Activated T-cell treated with anti-CD3 and anti-CD28 coated beads for 4 hours (primary cell): ENCODE measurements at places on chromosomes 16 and 17.

DNA sequence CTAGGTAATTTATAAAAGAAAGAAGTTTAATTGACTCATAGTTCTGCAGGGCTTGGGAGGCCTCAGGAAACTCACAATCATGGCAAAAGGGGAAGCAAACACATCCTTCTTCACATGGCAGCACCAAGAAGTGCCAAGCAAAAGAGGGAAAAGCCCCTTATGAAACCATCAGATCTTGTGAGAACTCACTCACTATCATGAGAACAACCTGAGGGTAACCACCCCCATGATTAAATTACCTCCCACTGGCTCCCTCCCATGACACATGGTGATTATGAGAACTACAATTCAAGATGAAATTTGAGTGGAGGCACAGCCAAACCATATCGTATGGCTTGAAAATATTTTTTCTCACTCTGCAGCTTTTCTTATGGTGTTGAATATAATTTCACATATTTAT is 151.7 kb downstream of the ANKFN1 start:
- no peak for DNase-seq

DNA sequence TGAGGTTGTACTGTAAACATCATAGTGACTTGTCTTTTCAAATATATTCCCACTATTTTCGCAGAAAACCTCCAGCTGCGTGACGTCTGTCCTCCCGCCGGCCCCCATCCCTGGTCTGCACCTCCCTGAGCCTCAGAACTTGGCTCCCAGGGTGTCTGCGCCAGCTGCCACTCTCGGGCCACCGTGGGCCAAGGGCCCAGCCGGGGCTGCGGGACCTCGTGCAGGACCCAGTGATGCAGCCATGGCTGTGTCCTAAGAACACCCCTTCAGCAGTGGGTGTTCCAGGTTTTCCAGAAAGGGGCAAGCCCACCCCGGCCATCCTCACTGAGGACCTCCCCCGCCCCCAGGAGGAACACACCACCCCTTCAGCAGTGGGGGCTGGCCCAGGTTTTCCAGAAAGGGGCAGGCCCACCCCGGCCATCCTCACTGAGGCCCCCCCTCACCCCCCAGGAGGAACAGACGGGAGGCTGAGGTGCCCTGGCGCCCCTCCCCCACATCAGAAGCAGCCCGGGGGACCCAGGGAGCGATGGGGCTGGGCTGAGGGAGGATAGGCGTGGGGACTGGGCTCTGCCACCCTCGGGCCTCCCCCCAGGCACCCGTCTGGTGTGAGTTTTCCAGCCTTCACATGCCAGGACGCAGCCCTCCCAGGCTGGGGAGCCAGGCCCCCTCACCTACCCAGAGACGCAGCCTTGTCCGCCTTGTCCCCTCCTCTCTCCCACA is 12.2 kb upstream of the ZFPM1 start:
- DNase-seq, result no peak

DNA sequence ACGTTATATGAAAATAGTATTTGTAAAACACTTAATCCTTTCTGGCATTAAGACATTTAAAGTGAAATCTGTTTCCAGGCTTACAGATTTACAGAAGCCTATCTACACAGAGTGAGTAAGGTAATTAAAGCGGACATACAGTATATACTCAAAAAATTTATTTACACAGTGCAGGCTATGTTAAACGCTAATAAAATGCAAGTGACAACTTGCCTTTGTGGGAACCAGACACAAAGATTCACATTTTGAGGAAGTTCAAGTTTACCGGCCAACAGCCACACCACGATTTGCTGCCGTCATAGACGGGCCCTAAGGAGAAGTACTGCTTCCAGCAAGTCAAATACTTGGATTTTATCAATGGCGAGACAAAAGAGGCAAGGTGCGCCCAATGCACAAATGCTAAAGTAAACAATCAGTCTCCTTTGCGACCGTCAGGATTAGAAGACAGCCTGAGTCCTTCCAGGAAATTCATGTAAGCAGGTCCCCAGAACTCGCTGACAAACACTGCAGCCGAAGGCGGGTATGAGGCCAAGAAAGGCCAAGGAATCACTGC is 801 bp downstream of the VPS35 start:
- no peak for DNase-seq

DNA sequence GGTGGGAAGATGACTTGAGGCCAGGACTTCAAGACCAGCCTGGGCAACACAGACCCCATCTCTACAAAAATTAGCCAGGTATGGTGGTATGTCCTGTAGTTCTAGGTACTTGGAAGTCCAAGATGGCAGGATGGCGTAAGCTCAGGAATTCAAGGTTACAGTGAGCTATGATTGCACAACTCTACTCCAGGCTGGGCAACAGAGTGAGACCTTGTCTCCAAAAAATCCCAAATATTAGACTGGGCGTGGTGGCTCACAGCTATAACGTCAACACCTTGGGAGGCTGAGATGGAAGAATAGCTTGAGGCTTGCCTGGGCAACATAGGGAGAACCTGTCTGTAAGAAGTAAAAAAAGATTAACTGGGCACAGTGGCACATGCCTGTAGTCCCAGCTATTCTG is 30.8 kb downstream of the SUZ12 start:
- DNase-seq, result no peak

GRCh38 chr16:65665586-65665985 is 543.7 kb upstream of the CDH11 start:
- DNase-seq, result no peak

DNA sequence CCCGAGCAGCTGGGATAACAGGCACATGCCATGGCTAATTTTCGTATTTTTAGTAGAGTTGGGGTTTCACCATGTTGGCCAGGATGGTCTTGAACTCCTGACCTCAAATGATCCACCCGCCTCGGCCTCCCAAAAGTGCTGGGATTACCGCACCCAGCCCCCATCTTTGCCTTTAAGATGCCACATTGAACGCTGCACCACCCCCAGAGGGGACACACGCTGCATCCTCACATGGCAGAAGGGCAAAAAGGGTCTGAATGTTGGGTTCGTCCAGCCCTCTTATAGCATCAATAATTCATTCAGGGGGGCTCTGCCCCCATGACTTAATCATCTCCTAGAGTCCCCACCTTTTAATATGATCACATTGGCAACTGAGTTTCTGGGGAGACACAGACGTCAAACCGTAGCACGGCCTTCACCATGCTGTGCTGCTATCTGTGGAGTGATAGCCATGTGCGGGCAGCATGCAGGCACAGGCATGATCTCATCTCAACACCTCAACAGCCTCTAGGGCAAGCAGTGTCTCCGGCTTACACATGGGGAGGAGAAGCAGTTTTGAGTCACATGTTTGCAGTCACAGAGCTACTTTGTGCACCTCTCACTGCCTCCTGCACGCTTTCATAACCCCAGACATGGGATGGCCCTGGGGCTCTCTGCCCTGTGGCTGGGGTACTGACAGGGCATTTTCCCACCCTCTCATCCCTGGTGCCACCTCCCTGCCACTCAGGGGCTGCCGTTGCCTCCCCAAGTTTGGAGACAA is 30.0 kb downstream of the IL21R start:
- no peak for DNase-seq

DNA sequence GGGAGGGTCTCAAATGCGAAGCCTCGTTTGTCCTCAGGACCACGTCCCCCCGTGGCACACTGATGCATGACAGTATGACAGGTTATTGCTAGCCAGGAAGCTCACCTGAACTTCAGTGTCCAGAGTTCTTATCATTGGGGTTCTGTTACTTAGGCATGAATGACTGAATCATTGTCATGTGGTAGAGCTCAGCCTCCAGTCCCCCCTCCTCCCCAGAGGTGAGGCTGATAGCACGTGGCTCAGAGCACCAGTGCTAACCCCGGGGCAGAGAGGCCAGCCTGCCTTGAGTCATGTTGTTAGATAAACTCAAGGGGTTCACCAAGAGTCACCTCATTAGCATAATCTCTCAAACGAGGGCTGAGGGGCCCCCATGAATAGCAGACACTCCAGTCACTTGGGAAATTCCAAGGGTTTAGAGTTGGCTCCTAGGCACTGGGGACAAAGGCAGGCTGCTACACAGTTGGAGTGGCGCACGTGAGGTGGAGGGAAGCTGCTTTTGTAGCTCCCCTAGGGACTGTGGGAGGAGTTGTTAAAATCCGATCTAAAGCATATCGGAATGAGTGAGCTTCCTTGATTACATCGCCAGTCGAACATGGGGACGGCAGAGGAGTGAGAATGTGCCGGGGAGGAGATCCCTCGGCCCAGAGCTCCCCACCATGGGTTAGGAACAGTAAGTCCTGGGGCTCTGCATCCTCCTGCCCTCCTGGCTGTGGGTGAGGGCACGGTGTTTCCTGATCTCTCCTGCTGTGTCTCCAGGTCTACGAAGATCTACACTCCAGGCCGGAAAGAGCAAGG is 18.2 kb downstream of the DHX38 start:
- DNase-seq, result no peak

DNA sequence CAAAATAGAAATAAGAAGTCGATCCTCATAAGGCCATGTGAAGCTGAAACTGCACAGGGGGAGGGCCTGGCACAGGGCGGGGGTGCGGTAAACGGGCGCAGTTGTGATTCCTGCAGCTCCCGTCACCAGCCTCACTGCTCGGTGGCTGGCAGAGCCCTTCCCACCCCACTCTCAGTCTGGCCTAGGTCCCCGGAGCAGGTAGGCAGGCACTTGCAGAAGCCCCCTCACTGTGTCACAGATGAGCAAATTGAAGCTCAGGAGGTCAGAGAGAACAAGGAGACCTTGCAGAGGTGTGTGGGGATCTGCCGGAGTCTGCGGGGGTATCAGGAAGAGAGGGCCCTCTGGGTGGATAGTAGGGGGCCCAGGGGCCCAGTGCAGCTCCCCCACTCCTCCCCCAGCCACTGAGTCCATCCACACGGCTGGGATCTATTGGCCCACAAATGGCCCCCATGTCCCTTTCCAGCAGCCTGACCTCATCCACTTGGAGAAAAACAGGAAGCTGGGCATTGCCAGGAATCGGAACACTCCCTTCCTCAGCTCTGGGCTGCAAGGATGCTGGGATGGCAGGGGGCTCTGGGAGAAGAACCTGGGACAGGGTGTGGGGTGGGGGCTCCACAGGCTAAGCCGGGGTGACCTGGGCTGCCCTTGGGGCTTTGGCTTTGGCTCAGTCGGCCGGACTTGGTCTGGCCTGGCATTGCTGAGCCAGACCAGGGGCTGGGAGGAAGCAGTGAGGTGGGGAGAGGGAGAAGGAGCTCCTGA is 21.4 kb upstream of the MAP3K14 start:
- no peak for DNase-seq

DNA sequence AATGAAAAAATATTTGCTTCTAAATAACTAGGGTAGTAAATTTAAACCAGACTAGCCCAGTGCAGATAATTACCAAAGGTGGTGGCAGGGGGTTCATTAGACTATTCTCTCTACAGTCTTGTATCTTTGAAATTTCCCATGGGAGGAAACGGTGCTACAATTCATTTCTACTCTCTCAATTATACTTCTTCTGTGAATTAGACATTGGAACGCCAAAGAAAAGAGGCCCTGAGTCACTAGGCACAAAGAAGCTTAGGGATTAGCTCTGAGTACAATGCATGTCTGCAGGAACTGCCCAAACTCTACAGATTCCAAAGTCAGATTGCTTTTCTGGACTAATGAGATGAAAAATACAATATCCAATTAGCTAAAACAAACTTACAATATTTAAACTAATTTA is 30.7 kb upstream of the ARL6IP1 start:
- no peak for DNase-seq

DNA sequence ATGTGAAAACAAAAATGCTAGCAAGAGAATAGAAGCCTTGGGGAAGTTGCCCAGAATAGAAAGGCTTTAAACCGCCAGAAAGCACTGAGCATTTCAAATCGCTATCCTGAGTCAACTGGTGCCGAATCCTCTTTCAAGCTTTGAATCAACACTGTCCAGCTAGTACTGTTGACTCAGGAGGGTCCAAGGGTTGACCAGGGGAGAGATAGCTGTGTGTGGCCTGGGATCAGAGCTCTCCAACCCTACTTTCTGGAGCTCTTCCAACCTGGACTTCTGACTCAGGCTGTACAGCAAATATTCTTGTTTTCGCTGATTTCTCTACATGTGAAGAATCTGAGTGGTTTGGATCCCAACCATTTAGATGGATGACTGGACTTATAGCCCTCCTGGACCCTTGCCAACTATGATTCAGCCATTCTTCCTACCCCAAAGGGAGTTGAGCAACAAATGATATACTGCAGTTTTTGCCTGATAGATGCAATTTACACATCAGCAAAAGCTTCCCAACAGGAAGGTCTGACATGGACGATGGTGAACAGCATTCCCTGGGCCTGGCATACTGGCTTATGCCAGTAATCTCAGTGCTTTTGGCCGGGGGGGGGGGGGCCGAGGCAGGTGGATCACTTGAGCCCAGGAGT is 154.0 kb upstream of the SDK2 start:
- no peak for DNase-seq

GRCh38 chr17:50841277-50841948 is 6.0 kb downstream of the WFIKKN2 start:
- no peak for DNase-seq

DNA sequence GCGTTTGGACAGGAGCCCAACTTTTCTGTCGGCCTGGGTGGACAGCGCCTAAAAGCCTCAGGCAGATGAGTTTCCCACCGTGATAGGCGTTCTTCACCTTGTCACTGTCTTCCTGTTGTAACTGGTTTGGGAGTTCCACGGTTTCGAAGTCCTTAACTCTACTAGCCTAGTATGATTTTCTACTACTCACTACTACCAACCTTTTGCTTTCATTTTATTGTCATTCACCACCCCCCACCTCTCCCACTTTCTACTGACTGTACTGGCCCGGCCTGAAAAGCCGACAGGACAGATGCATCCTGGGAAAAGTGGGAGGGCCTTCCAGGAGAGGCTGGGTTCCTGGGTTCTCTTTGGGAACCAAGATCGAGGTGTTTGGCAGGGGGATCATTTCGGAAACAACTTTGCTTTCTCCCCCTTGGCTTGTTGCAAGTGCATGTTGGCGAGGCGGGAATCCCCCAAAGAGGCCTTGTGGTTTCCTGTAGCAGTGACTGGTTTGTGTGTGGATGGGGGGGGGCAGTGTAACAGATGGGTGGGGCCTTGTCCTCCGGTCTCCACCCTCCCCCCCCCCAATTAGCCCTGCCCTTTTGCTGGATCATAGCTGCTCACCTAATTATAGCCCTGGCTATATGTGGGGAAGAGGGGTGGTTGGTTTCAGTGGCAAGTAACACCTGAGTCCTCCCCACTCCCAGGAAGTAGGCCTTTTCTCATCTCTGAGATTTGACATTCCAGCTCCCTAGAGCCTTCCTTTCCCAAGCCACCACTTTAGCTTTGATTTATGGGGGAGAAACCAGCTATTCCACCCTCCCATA is 1.4 kb downstream of the EIF5A start:
- peak; percentile 83 for DNase-seq

DNA sequence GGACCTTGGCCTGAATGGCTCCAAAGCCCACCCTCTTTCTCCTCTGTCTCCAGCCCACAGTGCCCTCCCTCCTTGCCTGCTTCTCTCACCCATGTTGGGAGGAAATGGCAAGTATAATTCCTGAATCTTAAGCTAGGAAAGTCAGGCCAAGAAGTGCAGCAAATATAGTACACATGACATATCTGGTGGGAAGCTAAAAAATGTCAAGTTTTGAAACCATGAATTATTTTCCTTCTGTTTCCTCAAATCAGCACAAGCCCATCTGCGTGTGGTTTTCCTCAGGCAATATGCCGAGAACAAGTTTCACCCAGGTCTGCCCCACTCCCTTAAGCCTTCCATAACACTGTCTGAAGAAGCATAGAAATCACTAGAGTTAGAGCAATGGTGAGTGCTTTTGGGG is 502.8 kb upstream of the CDH11 start:
- no peak for DNase-seq

GRCh38 chr17:28747801-28748750 is 4.3 kb downstream of the TRAF4 start:
- DNase-seq, result no peak
